Stimulated activated CD4-positive, alpha-beta T cell treated with anti-CD3 and anti-CD28 coated beads, Interleukin-4, amount 100 ng/mL, for 4 hours (primary cell): ENCODE measurements at places on chromosomes 1 and 21.

- DNase-seq = no peak
Measured at GRCh38 chr1:47235241-47235681, 3.2 kb upstream of the TAL1 start.

- DNase-seq = peak; percentile 37
Measured at GRCh38 chr1:113758631-113759332, 504 bp downstream of the PHTF1 start.

GRCh38 chr1:162561616-162562469 is at the start of gene UAP1:
Gene UAP1 (plus strand): TSS chr1:162561722. CDS start chr1:162566069, 4,347 bp downstream.
- DNase-seq = no peak

DNA sequence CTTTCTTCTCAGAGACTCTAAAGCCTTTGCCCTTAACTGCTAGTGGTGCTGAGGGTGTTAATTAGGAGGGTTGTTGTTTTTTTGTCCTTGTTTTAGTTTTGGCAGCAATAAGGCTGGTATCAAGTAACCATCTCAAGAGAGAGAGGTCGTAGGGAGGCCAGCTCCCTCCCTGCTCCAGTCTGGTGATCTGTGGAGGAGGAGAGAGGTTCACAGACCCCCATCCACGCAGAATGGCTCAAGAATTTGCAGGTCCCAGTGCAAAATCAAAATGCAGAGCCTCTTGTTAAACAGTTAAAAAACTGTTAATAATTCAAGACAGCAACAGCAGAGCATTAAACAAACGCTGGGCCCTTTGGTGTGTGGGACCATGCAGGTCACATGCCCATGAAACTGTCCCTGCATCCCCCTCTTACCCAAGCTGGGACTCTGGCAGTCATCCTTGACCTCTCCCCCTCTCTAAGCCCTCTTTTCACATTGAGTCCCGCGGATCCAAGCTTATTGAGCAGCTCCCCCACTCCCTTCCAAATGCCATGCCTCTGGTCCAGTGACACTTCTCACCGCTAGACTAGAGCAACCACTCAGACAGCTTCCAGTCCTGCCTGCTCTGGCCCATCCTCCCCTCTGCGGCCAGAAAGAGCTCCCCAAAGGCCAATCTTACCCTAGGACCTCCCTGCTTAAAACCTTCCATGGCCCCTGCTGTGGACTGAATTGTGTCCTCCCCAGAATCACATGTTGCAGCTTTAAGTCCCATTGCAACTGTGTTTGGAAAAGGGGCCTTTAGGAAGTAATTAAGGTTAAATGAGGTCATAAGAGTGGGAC is 47.7 kb upstream of the RPL11 start:
- no peak for DNase-seq

DNA sequence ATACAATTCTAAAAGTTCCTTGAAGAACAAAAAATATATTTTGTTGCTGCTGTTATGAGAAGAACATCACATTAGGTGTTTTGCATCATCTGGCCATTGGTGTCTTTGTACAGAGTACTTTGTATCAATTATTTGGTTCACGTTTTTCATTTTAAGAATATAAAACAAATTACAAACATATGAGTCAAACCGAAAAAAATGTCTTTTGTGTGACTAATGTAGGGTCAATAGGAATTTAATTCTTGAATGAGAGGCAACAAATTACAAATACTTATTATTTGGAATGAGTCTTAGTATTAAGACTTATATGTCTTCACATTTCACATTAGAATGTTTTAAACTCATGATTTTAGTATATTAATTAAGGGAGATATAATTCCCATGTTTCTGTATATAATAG is 54.8 kb downstream of the NR5A2 start:
- no peak for DNase-seq

DNA sequence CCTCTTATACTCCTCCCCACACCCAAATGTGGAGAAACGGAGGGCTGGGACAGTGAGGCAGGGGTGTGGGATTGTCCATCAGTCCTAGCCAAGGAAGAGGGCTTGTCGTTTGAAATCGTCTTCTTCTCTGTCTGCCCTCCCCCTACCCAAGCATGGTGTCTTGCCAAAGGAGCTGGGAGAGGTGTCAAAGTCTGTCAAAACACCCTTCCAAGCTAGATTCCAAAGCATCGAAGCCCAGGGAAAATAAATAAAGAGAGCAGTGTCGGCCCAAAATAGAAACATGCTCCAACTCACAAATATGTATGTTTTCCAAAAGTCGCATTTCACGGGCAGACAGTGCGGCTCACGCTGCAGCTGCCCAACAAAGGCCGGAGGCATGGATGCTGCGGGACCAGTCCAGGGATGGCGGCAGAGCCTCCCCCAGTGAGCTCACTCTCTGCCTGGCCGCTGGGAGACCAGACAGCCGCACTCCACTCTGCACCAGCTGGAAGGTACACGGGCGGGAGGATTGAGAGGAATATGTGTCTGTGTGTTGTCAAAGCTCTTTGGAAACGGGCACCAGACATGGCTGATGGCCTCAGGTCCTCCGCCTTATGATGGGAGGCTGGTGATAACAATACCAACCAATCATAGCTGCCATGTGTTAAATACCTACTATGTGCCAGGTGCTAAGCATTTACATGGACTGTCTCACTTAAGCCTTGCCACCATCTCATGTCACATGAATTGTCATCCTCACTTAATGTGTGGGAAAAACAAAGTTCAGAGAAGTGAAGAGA is 3.9 kb downstream of the DISP3 start:
- DNase-seq = no peak

DNA sequence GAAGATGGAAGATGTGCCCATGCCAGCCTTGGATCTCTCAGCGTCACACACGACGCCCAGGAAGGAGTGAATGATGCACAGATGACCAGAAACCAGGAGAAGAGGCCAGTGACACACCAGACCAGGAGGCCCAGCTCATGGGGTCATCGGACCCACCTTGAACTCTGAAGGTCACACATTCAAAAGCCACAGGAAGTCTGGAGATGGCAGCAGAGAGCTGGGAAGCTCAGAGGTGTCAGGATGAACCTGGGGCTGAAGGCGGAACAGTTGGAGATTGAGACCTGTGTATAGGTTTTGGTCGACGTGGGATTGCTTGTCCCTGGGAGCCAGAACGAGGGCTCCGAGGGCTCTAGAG is 43.6 kb downstream of the SLC19A1 start:
- DNase-seq = no peak

- no peak for DNase-seq
Measured at GRCh38 chr1:59178339-59179187, 118.3 kb upstream of the FGGY start.

DNA sequence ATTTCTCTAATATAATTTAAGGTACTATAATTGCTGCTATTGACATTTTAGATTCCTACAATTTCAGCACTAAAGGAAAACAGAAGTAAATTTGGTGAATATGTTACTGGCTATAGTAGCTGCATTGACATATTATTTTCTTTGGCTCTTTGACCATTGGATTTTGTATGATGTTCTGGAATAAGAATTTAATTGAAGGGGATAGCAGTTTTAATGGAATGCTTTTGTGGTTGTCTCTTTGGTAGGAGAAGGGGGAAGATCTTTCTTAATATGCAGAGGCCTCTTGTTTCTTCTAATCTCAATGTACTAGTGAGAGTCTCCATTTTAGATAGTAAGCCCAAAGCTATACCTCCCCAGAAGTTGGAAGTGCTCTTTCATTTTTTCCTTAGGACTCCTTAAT is 6.9 kb downstream of the DTL start:
- DNase-seq = no peak

DNA sequence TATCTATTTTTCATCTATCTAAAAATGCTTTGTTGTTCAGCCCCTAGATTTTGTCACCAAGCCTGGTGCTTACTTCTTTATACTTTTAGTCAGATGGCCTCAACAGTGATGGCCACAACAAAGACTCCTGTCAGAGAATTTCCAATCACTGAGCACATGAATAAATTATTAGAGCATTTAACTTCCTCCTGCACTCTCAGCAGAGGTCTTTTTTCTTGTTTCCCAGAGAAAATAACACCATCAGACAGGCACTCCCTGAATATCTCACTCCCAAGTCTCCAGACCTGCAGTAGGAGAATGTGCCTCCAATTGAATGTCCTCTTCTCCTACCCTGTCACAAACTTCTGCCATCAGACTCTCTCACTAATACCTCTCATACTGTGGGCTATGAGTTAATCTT is 616.0 kb upstream of the NR5A2 start:
- DNase-seq = no peak

DNA sequence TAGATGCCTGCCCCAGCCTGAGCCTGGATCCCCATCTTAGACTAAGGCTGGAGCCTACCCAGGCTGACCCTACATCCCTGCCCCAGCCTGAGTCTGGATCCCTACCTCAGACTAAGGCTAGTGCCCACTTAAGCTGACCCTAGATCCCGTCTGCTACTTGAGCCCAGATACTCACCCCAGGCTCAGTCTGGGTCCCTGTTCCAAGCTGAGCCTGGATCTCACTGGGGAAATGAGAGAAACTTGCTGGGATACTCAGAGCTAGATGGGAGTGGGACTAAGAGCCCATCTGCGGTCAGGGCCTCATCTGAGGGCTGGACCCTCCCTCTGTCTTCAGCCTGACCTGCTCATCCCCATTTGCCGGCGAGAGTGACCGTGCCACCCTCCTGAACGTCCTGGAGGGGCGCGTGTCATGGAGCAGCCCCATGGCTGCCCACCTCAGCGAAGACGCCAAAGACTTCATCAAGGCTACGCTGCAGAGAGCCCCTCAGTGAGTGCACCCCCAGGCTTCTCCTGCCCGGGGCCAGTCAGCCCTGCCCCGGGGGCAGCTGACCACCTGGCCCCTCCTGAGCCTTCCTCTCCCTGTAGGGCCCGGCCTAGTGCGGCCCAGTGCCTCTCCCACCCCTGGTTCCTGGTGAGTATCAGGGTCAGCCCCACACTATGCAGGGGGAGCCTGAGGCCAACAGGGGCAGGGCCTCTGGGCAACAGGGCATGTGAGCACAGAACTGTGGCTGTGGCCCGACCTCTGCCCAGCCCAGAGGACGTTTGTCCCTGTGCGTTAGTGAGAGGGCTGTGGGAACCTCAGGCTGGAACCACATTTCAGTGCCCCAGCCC is 36.8 kb downstream of the TRIM11 start:
- DNase-seq = no peak

DNA sequence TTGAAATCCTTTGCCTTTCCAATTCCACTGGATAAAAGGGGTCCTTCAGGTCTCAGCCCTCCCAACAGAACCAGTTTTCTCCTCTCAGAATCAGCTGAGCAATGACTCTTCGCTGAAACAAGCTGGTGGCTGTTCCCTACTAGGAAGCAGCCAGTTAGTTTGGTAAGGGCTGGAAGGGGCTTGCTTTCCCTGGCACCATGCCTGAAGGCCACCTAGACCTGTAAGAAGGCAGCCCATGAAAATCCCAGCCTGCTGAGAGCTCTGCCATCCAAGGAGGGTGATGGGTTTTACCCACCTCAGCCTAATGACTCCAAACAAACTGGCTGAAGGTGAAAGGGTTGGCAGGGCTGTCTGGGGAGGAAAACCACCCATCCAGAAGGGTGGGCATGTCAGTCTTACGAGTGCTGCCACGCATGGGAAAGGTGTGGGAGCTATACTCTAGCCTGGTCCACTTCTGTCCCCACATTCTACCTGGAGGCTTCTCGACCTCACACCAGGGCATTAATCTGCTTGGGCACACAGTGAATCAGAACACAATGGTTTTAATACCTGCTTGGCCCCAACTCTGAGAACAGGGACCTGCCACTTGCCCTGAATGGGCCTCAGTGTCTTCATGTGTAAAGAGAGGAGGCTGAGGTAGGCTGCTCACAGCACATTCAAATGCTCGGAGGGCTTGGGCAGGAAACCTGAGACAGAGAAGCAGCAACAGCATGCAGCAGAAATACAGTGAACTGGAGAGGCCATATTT is 53.0 kb downstream of the CD46 start:
- DNase-seq = no peak

GRCh38 chr1:87950369-87950768 is 621.7 kb downstream of the LMO4 start:
- no peak for DNase-seq

DNA sequence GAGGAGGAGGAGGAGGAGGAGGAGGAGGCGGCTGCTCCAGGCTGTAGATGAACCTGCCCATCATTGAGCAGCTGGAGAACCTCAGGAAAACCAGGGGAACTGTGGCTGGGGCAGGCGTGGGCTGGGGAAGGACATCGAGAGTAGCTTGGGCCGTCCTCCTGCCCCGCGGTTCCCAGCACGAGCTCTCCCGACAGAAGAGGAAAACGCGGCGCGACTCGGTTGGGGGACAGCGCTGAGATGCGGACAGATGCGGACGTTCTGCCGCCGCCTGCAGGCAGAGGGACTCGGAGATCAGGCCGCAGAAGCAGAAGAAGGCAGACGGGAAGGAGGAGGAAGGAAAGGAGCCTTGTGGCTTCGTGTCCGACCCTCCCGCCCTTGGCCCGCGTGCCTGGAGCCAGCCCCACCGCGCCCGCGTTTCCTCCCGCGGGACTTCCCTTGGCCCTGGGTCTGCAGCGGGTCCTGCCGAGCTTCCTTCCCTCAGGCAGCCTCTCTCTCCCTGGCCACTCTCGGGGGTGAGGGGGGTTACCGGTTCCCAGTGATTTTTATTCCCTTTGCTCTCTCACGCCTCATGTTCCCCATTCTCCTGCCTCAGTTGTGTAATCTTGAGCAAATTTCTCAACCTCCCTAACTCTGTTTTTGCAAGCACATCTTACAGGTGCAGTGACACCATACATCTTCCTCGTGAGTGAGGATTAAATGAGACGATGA is 1.7 kb upstream of the TNFRSF9 start:
- peak; percentile 38 for DNase-seq

DNA sequence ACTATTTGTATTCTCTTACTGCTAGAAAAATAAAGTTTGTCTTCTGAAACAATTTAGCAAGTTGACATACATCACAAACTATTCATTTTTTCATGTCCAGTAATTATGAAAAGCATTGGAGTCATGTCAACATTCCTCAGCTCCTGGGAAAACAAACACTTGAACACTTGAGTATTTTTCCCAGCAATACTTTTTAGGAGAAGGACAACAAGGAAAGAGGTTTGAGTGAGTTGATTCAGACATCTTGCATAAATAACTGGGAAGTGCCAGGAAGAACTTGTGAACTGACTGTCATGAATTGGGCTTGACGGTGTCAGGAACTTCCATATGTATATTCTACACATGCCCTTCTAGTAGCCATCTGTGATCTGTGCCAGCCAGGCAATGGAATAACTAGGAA is 195.6 kb downstream of the HMCN1 start:
- no peak for DNase-seq

DNA sequence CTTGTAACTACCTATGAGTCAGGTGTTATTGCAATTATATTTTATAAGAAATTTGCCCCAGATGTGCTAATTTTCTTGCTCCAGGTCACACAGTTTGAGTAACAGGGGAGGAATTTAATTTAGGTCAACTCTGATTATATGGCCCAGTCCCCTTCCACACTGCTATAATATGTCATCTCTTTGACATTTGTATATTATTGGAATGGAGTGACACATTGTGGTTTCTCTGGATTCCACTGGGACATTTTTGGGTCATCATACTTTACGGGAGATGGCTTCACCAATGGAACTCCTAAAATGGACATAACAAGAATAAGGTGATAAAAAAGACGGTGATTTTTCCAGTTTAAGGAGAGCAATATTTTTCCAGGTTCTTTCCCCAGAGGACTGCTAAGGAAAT is 191.2 kb downstream of the DISC1 start:
- no peak for DNase-seq
